GM12891 (cell line): ENCODE measurements at places on chromosomes 2 and 18.

- no peak for DNase-seq
Observed at GRCh38 chr2:221943076-221943810, 355.6 kb downstream of the PAX3 start.

DNA sequence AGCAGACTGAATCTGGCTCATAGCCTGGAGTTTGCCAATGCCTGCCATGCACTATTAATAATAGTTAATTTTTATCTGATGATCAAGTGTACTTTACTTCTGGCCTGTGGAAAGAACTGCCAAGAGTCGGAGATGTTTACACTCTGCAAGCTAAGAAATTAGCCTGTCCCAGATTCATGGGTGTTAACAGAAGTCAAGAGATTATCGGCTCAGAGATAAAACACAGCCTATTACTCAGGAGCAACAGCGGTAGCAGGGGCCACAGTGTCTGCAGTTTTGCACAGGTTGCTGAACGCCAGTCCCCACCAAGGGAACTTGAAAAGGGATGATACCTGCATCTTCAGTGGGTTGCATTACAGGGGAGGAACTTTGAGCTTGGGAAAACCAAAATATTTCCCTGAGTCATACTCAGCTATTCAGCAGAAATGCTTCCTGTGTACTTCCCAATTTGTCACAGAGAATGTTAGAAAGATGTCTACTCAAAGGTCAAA lies 4.3 kb upstream of the ADI1 start:
- no peak for DNase-seq

DNA sequence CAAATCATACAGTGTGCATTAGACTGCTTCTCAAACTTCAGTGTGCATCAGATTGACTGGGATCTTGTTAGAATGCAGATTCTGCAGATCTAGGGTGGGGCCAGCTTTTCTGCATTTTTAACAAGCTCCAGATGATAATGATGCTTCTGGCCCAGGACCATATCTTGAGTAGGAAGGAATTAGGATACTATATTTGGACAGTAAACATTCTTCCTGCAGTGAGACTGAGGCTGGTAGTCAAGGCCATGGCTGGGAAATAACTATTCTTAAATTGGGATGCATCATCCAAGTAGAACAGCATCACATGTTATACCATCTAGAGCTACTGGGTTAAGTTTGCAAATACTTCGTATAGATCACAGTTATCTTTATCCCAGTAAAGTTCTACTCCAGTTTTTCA lies 28.4 kb upstream of the ARMC9 start:
- no peak for DNase-seq

GRCh38 chr2:207920321-207920720 lies 105.0 kb downstream of the PLEKHM3 start:
- no peak for DNase-seq

DNA sequence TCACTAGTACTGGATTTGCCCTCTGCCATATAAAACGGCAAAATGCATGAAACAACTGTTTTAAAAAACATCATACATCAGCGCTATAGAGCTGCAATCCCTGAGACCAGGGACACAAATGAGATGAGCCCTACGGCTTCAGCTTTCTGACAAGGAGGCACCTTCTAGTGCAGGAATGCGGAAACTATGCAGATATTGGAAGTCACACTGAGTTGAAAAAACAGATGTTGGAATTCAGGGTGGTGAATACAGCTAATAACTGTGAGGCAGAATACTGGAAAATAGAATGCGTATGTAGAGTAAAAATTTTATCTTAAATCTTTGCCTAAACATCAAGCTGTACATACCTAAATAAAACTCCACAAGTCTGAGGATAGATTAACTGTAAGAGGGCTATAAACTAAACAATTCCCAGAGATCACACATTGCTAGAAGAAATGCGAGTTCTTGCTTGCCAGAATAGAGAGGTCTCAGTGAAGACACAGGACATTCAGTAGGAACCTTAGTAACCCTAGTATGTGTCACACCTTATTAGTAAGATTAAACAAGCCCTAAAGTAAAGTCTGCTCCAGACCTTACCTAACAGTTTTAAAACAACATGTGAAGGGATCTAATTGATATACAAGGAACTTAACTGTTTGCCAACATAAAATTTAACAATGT lies 541.4 kb upstream of the DDX18 start:
- DNase-seq, result no peak
